ENCODE measurements at places on chromosomes 1 and 21.

- no peak for DNase-seq
These were observed 66.1 kb upstream of the VANGL1 start for GRCh38 chr1:115575661-115576060.

- DNase-seq = no peak
These were observed 36.3 kb downstream of the NRDC start for GRCh38 chr1:51842261-51842660.

DNA sequence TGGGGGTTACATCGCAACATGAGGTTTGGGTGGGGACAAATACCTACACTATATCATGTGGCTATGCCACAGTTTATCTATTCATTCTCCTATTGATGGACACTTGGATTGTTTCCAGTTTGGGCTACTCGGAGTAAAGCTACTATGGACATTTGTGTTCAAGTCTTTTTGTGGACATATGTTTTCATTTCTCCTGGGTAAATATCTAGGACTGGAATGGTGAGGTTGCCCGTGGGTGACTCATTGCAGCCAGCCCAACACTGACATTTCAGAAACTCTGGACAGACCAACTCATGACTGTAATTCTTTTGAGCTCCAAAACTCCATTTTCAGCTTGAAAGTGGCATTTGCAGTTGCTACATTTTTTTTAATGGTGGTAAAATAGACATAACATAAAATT, 82.7 kb downstream of the KAZN start:
- no peak for DNase-seq

- no peak for DNase-seq
These were observed 6.3 kb upstream of the LRRC52 start for GRCh38 chr1:165537356-165538109.

- no peak for DNase-seq
These were observed 27.3 kb upstream of the EVA1B start for GRCh38 chr1:36350659-36351226.

DNA sequence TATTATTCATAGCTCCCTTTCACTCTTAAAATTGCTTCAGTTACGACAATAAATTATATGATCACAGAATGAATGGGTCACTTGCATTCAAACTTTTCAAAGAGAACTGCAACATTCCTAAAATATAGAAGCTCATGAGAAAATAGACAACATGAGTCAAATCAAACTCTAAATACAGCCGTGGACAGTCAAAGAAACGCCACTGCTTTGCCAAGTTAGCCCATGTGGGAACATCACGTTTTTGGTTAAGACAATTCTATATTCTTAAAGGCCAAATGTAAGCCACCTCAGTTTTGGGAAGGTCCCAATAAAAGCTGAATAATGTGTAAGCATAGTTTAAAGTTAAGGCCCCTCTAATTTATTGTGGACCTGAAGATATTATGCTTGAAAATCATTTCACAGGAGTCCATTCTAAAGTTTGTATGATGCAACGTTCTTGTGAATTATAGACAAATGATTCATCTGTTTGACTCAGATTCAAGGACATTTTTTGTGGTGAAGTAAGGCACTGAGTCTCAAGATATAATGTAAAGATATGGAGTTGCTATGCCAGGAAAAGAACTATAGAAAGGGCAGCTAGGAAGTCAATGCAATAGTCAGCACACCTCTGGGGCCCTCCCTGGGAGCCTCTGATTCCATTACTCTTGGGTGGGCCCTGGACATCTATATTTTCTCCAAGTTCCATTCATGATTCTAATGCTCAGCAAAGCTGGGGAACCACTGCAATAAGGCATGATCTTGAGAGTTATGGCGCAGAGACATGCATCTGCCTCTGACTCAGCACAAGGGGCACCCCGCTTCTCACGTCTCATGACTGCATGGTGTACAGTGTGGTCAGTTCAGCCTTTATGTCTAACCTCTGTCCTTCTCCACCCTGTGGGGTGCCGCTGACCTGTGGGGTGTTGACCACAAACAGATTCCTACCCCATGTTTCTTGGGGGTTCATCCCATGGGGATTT, 33.9 kb downstream of the ETS2 start:
- DNase-seq = no peak

- no peak for DNase-seq
These were observed 28.9 kb upstream of the EVA1B start for GRCh38 chr1:36352125-36352909.

- no peak for DNase-seq
These were observed 49.1 kb downstream of the HHAT start for GRCh38 chr1:210377731-210378333.

DNA sequence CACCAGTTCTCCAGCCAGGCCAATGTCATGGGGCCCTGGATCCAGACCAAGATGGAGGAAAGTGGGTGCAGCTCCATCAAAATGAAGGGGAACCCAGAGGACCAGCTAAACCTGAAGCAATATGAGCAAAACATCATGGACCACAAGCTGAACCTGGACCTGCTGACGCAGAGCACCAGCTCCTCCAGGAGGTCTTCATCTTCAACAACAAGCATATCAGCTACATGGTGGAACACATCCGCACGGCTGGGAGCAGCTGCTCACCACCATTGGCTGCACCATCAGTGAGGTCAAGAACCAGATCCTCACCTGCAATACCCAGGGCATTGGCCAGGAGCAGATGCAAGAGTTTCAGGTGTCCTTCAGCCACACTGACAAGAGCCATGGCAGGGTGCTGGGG, 13.7 kb upstream of the EPHA10 start:
- no peak for DNase-seq

DNA sequence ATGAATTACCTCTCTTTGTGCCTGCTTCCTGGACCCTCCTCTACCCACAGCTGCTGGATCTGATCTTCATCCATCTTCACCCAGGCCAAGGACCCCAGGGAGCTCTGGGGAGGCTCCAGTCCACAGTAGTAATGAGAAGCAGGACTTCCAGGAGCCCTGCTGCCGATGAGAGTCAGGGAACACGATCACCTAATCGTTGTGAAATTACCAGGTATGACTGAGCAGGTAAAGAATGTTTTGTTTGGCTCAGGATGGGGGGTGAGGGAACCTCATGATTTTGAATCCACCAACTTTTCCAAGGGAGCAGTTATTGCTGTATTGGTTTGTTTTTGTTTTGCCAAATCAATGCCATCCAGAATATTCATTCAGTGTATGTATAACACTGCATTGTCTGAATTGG, 454.0 kb downstream of the PLPP3 start:
- no peak for DNase-seq

DNA sequence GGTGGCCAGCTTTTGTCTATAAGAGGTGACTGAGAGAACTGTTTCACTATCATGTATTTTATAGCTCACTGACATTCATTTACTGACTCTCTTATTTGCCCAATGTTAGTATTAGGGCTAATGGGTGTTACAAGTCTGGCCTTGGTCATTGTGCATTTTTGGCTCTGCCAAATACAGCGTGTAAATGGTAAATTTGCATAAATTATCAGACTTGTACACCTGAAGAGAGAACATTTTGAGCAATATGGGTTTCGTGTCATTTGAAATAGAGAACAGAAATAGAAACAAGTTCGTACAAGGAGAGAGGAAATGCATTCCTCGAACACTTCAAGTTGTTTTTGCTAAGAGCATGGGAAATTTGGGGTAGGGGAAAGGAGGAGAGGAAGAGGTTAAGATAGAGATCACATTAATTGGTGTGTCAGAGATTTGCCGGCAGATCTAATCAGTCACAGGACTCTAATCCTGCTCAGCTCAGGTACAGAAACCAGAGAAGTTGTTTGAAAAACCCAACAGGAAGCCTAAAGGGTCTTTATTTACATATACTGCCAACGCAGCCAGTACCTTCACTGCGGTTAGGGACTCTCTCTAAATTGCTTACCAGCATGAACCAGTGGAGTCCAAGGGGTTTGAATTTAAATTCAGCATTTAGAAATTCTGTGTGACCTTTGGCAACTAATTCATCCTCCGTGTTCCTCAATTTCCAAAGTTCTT, 261.5 kb downstream of the GPATCH2 start:
- DNase-seq = no peak

- no peak for DNase-seq
These were observed 123.8 kb downstream of the PCBP3 start for GRCh38 chr21:45767071-45768006.

DNA sequence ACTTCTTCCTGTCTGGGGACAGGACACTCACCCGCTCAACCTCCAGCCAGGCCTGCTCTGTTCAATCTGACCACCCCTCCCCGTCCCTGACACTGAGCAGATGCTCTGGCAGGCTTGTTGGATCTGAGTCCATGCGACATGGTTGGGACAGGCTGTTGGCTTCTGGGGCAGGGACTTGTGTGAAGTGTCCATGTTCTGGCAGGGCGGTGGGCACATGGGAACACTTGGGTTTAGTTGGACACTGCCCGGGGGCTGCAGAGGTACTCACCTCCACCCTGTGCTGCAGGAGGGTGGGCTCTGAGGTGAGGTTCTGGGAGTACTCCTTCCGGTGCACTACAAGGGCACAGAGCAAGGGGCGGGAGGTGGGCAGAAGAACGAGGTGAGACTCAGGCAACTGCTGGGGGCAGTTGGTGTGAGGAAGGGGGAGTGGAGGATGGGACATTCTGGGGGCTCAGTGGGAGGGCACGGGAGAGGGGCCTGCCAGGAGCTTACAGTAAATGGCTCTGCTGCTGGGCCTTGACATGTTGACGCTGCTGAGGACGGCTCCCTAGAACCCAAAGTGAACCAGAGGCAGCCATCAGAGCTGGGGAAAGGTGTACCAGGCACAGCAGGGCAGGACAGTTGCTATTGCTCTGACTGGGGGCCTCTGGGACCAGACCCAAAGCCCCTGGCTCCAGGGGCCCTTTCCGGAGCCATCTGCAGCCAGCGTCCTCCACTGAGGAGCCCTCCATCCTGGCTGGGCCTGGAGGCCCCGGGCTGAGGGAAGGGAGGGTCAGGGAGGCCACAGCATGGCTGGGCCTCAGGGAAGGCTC, 2.3 kb downstream of the EPS8L3 start:
- DNase-seq = peak; percentile 6

DNA sequence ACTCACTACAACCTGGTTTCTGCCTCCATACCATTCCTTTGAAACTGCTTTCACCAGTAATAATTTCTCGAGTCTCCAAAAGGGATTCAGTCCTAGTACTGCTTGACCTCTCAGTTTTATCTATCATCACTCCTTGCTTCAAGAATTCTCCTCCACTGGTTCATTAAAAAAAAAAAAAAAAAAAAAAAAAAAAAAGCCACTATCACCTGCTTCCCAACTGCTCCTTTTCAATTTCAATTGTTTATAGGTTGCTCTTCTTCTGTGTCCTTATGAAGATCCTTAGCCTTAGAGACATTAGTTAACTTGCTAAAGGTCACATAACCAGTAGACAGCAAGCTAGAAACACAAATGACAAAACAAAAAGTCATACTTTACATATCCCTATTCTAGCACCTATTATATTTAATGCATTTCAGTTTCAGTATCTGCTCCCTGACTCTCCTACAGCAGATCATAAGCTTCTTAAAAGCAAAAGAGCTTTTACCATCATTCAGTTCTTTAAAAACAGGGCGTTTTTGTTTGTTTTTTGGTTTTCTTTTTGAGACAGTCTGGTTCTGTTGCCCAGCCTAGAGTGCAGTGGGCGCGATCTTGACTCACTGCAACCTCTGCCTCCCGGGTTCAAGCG, 7.1 kb downstream of the NRDC start:
- no peak for DNase-seq

GRCh38 chr1:197782722-197783360, 7.6 kb upstream of the DENND1B start:
- DNase-seq = no peak

DNA sequence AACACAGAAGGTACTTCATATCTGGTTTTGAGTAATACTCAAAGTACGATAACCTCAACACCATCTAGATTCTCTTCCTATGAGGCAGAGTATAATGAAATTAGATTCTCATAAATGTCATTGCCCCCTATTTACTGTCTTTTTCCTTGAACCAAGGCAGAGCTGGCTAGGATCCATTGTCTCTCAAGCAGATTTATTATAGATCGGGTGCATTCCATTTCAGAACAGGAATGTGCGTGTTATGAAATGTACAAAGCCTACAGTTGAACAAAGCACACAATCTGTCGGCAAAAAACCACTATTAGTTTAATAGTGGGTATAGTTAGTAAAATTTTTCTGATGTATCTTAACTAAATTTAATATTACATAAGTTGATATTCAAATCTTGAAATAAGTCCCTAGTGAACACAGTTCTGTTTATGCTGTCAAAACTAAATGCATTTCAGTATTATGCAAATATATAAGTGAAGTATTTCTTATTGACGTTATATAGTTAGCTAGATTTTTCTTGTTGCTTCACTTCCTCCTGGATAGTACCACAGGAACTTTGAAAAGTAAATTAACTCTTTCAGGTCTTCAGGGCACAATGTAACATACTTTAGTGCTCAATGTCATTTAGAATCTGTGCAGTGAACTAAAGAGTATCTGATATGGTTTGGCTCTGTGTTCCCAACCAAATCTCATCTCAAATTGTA, 92.1 kb downstream of the DDAH1 start:
- DNase-seq = no peak

DNA sequence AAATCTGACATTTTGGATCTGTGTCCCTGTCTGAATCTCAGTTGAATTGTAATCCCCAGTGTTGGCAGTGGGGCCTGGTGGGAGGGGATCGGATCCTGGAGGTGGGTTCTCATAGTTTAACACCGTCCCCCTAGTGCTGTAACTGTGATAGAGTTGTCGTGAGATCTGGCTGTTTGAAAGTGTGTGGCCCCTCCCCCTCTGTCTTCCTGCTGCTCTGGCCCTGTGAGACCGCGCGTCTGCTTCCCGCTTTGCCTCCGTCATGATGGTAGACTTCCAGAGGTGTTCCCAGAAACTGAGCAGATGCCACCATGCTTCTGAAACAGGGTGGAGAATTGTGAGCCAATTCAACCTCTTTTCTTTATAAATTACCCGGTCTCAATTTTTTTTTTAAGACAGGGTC, 25.0 kb downstream of the AGPAT3 start:
- no peak for DNase-seq

DNA sequence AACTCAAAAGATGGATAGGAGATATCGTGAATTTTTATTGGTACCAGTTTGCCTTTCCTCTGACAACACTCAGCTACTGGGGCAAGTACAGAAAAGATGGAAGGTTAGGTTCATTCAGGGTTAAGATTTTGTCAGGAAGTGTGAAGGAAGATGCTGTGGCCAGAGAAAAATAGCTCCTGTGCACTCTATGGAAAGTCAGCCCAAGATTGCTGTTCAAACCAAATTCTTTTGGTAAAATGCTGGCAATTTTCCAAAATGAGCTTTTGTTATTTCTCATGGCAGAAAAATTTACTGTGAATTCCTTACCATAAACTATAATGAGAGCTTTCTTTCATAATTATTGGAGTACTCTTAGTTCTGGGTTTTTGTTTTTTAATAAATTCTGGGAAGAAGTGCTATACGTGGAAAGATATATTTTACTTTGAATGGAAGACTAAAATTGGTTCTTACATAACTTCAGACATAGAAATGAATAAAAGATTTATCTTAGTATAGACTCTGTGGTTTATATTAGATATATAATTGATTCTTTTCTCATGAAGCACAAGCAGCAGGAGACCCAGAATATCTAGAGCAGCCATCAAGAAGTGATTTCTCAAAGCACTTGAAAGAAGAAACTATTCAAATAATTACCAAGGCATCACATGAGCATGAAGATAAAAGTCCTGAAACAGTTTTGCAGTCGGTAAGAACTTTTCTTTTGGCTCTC, 112.2 kb downstream of the USP25 start:
- DNase-seq = no peak

GRCh38 chr1:39104158-39105060, 78.3 kb downstream of the NDUFS5 start:
- peak; percentile 70 for DNase-seq

Data from glutamatergic neuron (in vitro differentiated cells).